ENCODE measurements at places on chromosomes 4 and X.

DNA sequence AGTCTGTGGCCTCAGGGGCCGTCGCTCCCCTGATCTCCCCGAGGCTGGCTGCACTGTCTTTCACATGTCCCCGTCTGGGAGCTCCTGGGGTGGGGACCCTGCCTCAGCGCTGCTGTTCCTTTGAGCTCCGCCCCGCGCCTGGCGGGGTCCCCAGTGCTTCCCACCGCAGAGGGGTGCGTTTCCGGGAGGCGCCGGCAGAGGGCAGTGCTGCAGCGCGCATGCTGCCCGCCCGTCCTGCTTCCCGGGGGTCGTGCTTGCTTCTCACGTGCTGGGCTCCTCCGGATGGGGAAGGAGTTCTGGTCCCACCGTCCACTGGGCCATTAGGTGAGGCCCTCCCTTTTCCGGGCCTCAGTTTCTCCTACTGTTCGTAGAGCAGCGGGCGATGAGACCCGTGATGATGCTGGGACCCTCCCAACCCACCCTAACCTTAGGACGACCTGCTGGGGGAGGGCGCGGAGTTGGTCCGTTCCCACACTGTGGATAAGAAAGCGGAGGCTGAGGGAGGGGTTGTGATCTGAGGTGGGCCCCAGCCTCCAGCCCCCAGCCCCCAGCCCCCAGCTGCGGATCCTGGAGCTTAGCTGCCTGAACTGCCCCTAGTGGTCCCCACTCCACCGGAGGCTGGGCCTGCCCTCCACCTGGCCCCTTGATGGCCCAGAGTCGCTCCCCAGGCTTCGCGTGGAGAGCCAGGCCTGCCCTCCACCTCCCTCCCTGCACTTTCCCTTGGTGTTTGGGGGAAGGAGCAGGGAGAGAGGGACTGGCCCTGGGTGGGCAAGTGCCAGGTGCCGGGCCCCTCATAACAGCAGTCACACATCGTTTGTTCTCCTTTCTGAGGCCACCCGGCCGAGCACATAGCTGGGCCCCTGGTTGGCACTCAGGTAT, 15.3 kb downstream of the CPZ start:
- peak; percentile 26 for DNase-seq

GRCh38 chr4:145545538-145546174, 64.0 kb downstream of the SMAD1 start:
- DNase-seq = no peak

DNA sequence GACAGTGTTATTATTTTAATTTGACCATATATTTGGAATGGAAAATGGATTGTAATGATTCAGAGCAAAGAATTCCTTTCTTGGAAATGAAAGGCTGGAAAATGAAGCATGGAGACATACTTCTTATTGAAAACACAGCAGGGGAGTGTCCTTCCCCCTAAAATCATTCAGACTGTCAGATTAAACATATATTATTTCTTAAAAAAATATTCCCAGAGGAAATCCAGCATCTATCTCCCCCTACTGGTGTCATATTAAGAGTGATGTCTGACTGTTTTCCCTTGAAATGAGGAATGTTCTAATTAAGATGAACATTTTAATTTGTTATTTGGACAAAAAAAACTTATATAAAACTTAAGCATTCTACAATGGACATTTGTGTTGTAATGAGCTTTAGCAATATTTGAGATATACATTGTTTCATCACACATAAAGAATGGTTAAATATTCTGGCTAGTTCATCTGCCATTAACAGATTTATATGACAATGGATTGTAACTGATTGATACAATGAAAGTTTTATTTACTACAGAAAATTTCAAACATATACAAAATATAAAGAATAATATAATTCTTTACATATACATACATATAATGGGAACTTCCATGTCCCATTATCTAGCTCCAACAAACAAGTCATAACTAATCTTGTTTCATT, 264.6 kb downstream of the SPRY1 start:
- no peak for DNase-seq

- DNase-seq = no peak
These were observed 78.9 kb upstream of the CNKSR2 start for GRCh38 chrX:21295246-21295820.

DNA sequence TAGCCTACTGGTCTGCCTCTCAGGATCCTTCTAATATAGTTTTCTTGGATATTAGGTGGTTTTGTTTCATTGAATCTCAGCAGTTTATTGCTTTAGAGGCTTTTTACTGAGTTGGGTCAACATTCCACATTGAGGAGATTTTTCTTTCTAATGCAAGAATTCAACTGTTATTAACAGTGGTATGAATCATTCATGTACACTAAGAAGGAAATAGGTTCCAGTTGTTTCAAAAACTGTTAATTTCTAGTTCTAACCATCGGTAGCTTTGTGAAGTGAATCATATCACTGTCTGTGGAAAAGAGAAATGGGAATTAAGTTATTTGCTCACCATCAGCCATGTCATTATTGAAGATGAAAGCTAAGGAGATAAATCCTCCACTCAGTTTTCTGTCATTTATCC, 331.5 kb downstream of the RPA4 start:
- DNase-seq = no peak

GRCh38 chrX:34559325-34559724, 97.8 kb downstream of the TMEM47 start:
- DNase-seq = no peak

DNA sequence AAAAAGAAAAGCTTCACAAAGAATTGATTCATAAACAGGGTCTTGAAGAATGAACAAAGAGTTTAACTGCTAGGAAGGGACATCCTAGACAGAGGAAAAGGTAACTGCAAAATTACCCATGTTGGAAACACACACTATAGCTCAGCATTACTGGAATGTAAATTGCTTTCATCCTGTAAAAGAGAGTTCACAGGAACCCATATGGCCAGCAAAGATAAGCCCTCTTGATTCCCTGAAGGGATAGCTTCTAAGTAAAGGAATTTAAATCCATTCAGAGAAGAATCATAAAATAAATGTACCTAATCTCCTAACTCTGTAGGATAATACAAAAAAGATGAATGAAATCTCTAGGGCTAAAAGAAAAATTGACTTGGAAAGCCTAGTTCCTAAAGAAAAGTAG, 107.1 kb upstream of the INTU start:
- no peak for DNase-seq

DNA sequence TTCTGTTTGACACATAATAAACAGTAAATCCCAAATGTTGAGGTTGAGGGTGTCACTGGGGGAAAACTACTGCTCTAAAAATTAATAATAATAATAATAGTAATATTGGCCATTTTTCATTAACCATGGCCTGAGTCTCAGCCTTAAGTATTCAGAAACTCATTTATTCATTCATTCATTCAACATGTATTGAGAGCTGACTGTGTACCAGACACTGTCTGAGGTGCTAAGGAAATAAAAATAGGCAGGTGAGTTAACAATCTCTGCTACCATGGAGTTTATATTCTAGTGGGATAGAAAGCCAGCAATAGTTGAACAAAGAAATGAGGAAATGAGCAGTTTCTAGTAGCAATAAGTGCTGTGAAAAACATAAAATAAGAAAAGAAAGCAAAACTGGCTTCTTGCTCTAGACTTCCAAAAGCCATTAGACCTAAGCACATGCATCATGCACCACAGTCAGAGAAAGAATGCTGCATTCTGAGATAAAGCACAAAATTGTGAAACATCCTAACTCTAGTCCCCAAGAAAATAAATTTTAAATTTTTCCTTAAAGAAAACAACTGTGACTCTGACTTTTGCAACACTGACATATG, 278.7 kb downstream of the RCHY1 start:
- DNase-seq = no peak

DNA sequence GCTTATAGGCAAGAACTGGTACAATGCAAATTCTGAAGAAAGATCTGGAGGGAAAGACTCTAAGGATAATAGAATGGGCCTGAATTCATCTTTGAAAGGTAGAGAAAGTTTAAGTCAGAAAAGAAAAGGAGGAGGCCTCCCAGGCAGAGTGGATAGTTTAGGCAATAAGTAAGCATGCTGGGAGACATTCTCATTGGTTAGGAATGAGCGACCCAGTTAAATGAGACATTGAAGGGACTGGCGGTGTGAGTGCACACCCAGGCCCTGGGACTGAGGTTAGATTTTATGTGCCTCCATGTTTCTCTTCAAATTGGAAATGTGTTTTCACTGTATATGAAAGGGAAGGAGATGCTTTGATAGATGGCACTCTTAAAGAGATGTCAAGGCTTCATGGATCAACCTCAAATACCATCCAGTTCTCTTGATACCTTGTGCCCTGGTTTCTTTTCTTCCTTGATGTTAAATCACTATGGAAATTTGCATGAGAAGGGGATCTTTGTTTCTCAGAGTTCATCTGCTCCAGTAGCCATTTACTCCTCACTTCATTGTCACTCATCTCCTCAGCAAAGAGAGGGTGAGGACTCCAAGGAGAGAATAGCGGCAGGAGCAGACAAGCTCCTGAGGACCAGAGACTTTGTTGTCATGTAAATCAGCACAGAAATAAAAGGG, 584.2 kb upstream of the INTU start:
- no peak for DNase-seq

GRCh38 chr4:164551713-164552040, 202.3 kb upstream of the SMIM31 start:
- no peak for DNase-seq

DNA sequence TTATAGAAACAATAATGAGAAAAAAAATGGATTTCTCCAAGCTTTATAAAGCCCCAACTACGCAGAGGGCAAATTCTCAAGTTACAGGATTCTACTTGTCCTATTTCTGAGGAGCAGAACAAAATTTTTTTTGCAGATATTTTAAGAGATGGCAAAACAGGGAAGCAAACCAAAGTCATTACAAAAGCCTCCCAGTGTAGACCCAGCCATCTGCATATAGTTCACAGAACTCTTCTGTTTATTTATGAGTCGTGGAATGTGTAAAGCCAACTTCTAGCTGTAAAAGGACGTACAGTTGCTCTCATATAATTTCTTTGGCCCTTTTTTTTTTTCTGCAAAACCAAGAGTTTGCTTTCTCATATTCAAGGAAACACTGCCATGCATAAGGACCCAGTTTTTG, 120.4 kb downstream of the PCDH7 start:
- no peak for DNase-seq

- DNase-seq = no peak
These were observed 54.5 kb downstream of the HTT start for GRCh38 chr4:3128976-3129375.

- no peak for DNase-seq
These were observed 20.6 kb downstream of the LYAR start for GRCh38 chr4:4269331-4269731.

- no peak for DNase-seq
These were observed 457.4 kb downstream of the CENPC start for GRCh38 chr4:67087897-67088296.

GRCh38 chr4:41471126-41472071, 66.6 kb upstream of the LIMCH1 start:
- DNase-seq = no peak

- DNase-seq = no peak
These were observed at the start of gene GLRA2 for GRCh38 chrX:14529290-14529989. Gene GLRA2 (plus strand): TSS chrX:14529536. CDS start chrX:14530058, 522 bp downstream.

DNA sequence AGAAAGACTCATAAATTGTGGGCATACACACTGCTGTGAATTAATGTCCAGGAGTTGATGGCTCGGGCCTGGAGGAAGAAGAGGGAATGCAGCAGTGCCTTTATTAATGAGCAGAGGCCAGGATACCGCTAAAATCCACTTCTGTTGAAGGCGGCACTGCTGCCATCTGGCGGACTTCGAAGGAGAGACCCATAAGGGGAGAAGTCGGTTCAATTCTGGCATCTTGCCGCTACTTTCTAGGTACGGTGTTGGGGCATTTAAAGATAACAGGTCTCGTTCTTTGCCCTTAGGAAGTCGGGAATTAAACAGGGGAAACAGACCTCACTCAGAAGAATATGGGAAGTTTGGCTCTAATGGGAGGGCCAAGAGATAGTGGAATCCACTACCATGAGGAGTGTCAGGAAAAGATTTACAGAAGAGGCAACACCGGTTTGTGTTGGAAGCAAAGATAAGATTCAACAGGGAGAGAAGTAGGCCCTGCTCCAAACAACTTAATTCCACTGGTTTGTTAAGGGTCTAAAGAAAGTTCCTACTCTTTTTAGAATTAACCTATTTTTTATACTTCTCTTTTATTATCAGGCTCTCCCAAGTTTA, 133.6 kb upstream of the GIMD1 start:
- DNase-seq = no peak

- DNase-seq = no peak
These were observed 158.8 kb upstream of the AADAT start for GRCh38 chr4:170248576-170248975.

DNA sequence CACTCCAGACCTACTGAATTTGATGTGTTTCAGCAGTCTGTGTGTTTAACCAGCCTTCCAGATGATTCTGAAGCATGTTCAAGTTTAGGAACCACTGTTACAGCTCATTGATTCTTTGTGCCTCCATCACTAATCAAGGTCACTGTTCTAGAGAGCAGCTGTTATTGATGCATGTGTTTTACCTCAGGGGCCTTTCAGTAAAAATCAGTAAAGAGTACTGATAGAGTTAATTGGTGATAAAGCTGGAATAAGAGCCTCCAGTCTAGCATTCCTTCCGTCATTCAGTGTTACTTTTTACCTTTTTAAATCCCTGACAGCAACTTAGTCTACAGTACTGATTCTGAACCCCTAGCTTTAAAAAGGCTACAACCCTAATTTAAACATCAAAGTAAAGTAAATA, 12.9 kb downstream of the CPEB2 start:
- DNase-seq = no peak

- DNase-seq = no peak
These were observed 43.2 kb downstream of the QDPR start for GRCh38 chr4:17468619-17469221.

DNA sequence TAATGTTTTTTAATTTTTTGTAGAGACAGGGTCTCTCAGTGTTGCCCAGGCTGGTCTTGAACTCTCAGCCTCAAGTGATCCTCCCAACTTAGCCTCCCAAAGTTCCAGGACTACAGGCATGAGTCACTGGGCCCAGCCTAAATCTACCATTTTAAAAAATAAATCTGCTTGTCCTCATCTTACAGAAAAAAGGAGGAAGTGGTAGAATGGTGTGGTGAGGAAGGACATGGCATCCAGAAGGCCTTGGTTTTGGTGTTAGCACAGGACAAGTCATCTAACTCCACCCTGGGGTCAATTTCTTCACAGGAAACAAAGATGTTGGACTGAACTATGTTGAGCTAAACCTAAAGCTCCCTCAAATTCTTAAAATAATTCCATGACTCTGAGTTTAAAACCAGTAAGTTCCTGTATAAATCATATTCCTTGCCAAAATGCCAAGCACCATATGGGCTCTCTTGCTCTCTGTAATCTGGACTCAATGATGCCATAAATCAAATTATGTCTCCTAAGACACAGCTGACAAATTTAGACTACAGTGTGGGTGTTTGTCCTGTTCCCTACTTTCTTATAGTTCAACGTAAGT, 253.9 kb upstream of the NOCT start:
- DNase-seq = no peak

DNA sequence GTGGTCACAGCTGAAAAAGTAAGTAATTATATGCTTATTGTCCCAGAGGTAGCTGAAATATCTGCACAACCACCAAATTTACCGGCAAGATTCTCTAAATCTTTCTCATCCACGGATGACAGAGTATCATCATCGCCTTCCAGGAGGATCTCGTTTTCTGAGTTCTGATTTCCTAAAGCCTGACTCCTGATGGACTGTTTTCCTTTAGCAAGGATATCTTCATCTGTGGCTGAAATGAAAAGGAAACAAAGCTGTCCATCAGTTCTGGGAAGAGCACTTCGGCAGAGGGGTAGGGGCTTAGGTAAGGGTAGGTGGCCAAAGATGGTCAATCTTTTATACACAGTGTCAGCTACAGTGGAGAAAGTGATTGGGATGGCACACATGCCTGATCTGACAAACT, 8.7 kb downstream of the MAB21L2 start:
- DNase-seq = no peak

GRCh38 chrX:71941776-71942175, 31.1 kb downstream of the NHSL2 start:
- no peak for DNase-seq

- DNase-seq = no peak
These were observed 25.5 kb upstream of the GPC4 start for GRCh38 chrX:133440797-133441163.
